ENCODE measurements at places on chromosomes 2 and 18.
A peak's percentile ranks its signal among the peaks of the same experiment; 100 is the strongest.

DNA sequence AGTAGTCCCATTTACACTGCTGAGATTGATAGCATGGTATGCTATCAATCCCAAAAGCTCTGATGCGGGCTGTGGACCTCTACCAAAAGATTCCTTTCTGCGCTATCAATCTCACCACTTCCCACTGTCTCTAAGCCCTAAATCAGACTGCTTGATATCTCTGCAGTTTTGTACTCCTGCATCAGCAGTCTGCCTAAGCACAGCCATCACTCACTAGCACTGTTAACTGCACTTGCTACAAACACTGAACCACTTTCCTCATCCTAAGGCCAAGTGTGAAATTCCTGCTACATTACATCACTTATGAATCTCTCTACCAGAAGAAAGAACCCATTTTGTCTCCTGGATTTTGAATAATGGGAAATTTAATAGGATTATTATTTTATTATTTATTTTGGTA, 237.0 kb downstream of the HNMT start:
- DNase-seq = no peak

DNA sequence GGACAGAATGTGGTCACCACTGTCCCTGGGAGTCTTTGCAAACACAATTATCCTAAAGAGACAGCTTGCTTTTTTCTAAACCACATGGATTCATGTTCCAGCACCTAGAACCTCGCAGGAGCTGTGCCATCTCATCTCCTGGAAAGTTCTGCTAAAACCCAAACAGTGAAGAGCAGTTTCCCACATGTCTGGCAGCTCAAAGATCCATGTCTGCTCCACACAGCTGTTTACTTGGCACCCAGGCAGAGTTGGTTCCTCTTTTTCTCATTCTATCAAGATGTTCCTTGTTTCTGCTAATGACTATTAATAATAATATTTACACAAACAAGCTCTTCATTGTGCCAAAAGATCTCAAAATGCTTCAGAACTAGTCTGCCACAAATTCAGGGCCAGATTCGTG, 30.1 kb upstream of the PID1 start:
- DNase-seq = no peak

DNA sequence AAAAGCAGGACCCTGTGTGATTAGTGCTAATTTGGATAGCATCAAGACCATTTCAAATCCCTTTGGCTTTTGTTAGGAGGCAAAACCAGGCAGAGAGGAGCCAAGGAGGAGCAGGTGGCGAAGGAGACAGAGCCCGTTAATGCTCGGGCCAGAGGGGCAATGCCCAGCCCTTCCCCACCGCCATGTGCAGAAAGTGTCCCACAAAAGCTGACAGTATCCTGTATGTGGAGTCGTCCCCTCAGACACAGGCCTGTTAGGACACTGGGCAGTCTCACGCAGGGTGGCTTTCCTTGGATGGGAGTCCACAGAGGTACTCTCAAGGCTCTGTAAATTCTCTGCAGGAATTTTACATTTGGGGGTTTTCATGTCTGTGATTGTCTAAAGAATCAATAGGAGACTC, 44.8 kb upstream of the TFCP2L1 start:
- no peak for DNase-seq

- DNase-seq = no peak
Measured at GRCh38 chr18:76546088-76546435, 51.0 kb upstream of the ZNF516 start.

- no peak for DNase-seq
Measured at GRCh38 chr2:80019571-80020460, 284.7 kb downstream of the LRRTM1 start.

- DNase-seq = no peak
Measured at GRCh38 chr2:162838136-162838497, 450 bp downstream of the KCNH7 start.

GRCh38 chr2:140401056-140401455, 1620.9 kb upstream of the NXPH2 start:
- DNase-seq = no peak

GRCh38 chr2:67438337-67438736, 41.2 kb downstream of the ETAA1 start:
- no peak for DNase-seq

- no peak for DNase-seq
Measured at GRCh38 chr2:188511346-188511745, 219.7 kb downstream of the GULP1 start.

GRCh38 chr18:4603955-4604354, 148.8 kb upstream of the DLGAP1 start:
- no peak for DNase-seq

DNA sequence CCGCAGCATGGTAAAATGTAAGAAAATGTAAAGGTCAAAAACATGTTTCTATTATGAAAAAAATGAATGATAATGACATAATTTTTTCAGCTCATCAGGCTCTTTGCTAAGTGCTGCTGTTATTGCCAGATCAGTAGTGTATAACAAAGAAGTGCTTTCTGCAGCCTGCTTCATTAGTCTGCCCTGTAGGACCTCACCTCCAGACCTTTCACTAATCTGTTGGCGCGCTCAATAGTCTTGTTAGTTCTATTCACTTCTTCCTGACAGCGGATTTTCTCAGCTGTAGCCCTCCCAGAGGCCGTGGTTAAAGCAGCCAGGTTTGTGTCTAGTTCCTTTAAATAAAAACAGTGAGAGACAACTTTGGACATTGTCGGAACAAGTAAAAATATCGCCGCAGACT, 97.7 kb downstream of the CDCA7 start:
- DNase-seq = no peak

GRCh38 chr2:48508461-48509124, 21.4 kb upstream of the STON1 start:
- no peak for DNase-seq

DNA sequence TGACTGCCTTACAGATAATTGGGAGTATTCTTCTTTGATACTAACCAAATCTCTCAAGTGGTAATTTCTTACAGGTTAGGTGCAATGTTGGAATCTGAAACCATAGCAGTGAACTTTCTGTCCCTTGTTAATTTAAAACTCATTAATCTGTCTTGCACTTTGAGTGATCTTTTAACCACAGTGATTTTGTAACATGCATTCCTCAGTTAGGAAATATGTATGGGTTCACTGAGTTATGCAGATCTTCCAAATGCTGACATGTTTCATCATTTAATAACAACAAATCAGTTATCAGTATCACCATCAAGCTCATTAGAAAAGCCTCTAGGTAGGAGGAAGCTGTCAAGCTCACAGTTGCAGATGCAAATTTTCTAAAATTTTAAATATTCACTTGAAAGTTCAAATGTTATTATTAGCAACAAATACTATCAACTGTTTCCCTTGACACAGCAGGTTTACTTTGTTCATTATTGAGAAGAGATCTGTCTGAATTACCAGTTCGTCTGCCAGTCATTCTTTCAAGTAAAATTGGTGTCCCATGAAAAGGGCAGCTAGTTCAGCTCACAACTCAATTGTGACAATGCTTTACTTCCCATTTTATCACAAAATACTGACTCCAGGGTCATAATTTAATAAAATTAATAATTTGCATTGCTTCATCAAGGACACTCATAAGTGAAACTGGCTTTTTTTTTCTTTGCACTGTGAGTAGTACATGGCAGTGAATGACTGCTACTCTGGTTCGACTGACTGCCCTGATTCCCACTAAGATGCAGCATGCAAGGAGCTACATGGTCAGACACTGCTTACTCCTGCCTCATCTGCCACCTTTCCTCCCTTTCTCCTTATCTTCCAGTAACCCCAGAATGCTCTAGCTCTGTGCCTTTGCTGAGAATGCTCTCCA, 31.6 kb downstream of the SUCLG1 start:
- DNase-seq = no peak

- no peak for DNase-seq
Measured at GRCh38 chr2:12501469-12502158, 215.1 kb upstream of the TRIB2 start.

GRCh38 chr2:60439219-60439974, 114.1 kb downstream of the BCL11A start:
- DNase-seq = no peak

- no peak for DNase-seq
Measured at GRCh38 chr2:4903656-4904348, 788.4 kb upstream of the SOX11 start.

- no peak for DNase-seq
Measured at GRCh38 chr2:59383473-59383872, 1142.3 kb upstream of the FANCL start.

GRCh38 chr2:4653991-4654390, 950.6 kb downstream of the DCDC2C start:
- peak; percentile 28 for DNase-seq

DNA sequence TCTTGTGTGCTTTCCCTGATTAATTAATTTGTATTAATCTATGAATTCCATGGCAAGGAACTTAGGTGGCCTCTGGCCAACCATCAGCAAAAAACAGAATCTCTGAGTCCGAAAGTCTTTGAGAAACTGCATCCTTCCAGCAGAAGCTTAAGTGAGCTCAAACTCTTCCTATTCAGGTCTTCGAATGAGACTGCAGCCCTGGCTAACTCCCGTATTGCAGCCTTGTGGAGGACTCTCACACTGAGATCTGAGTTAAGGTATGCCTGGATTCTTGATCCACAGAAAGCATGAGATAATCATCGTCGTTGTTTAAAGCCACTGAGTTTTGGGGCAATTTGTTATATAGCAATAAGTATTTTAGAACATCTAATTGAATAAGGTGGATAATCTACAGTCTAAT, 1143.9 kb upstream of the NXPH2 start:
- no peak for DNase-seq

DNA sequence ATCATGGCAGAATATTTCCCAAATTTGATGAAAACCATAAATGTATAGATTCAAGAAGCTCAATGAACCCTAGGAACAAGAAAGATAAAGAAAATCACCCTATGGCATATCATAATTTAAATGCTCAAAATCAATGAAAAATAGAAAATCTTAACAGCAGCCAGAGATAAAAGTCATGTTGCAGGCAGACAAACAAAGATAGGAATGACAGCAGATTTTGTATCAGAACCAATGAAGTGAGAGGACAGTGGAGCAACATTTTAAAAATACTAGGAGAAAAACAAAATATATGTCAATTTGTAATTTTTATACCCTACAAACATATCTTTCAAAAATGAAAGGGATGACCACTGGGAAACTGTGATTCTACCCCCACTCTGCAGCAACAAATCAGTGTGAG, 203.3 kb downstream of the PIEZO2 start:
- DNase-seq = no peak

DNA sequence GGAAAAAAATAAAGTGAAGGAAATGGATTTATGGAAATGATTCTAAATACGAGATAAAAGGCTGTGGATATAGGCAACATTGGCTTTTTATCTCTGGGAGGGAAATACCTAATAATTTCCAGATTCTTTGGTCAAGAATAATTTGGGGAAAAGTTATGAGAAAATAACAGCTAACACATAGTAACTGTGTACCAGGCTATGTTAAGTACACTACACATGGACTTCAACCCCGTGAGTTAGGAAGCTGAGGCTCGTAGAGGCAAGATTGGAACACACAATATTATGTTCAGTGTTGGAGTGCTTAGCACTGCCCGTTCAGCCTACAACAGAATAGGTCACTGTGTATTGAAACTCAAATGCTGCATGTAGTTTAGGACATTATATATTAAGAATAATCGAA, 34.3 kb upstream of the GPD2 start:
- no peak for DNase-seq

DNA sequence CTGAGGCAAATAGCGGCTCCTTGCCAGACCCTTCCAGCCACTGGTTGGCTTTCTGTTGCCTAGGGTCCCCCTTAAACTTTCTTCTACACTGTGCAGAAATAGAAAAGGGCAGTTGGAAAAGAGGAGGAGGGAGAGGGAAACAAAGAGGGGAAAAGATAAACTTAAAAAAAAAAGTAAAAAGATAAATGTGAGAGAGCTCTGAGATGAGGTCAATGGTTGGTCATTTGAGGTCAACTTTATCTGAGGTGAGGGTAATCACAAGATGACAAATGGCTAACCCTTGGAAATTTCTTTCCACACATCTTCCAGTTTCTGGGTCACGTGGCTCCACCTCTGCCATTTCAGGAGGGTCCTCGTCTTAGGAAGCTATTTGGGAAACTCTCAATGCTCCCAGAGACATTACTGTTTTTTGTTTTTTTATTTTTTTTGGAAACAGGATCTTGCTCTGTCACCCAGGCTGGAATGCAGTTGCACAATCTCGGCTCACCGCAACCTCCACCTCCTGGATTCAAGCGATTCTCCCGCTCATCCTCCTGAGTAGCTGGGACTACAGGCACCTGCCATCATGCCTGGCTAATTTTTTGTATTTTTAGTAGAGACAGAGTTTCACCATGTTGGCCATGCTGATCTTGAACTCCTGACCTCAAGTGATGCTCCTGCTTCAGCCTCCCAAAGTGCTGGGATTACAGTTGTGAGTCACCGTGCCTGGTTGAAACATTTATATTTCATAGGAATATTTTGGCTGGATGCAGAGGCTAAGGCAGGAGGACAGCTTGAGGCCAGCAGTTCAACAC, 199.9 kb downstream of the TGIF1 start:
- no peak for DNase-seq

DNA sequence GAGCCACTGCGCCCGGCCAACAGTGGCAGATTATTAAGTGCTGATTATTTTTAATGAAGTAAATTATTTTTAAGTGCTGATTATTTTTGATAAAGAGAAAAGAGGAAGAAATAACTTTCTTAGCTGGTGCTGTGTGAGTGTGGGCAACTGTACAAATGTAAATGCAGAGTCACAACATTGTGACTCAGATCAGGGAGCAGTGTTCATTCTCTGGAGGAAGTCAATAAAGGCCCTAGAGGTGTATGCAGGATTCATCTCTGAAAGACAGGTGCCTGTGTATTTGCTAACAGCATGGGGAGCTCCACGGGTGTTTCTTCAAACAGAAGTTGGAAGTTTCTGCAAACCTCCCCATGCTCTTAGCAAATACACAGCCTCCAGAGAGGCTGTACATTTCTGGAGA, 6.2 kb downstream of the KRTCAP3 start:
- no peak for DNase-seq

DNA sequence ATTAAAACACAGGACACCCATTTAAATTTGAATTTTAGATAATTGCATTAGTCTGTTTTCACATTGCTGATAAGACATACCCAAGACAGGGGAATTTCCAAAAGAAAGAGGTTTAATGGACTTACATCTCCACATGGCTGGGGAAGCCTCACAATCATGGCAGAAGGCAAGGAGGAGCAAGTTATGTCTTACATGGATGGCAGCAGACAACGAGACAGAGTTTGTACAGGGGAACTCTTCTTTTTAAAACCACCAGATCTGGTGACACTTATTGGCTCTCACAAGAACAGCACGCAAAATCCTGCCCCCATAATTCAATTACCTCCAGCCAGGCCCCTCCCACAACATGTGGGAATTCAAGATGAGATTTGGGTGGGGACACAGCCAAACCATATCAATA, 79.8 kb upstream of the SMAD2 start:
- DNase-seq = no peak

DNA sequence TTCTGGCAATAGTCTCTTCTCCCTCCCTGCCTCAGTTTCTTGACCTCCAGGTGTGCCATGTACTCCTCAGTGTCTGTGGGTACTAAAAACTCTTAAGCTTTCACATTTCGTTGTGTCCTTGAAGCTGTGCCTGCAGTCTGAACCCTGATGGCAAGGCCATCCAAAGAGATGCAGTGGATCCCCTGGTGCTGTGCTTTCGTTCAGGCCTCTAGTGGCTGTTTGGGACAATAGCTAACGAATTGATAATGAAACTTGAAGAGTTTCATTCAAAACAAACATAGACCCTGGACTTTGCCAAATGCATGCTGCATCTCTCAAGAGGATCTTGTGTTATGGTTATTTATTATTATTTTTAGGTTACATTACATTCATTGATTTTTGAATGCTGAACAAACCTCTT, 523.1 kb upstream of the FSIP2 start:
- no peak for DNase-seq

GRCh38 chr2:227671170-227671905, 4.7 kb downstream of the SCYGR5 start:
- DNase-seq = no peak

- DNase-seq = no peak
Measured at GRCh38 chr2:3871002-3871401, 167.6 kb downstream of the DCDC2C start.
